Purkinje cell (primary cell): ENCODE measurements at places on chromosomes 3 and 15. TPM values are rescaled to one million over a fixed set of nuclear protein-coding genes. Genes with fewer than 3 reads are reported as not detected.

KBTBD8 gene
- polyA plus RNA-seq: 1.5 and 12.0 TPM in 2 replicates

LRRN1 gene
- 58.5 and 59.6 TPM in 2 replicates for polyA plus RNA-seq

STAC gene
- 0.85 and 7.7 TPM in 2 replicates for polyA plus RNA-seq

CX3CR1 gene
- 0.43 TPM in 1 of 2 replicates, not detected in the other for polyA plus RNA-seq

KCNMB2 gene
- polyA plus RNA-seq: 3.3 TPM in 1 of 2 replicates, not detected in the other

IDH3A gene
- polyA plus RNA-seq: 189 and 215 TPM in 2 replicates

ATP6V1A gene
- polyA plus RNA-seq: 97.7 and 150 TPM in 2 replicates

WDR49 gene
- polyA plus RNA-seq: 3.2 and 6.9 TPM in 2 replicates

CCR3 gene
- polyA plus RNA-seq: not detected in 2 replicates

DAZL gene
- polyA plus RNA-seq: not detected in 2 replicates

SLCO2A1 gene
- polyA plus RNA-seq: not detected in 2 replicates

CCDC54 gene
- polyA plus RNA-seq: not detected in 2 replicates

ACP3 gene
- polyA plus RNA-seq: not detected in 2 replicates

HRH1 gene
- 0.54 TPM in 1 of 2 replicates, not detected in the other for polyA plus RNA-seq

EFHB gene
- 0.32 and 4.0 TPM in 2 replicates for polyA plus RNA-seq

ARGFX gene
- not detected in 2 replicates for polyA plus RNA-seq
